ENCODE measurements at places on chromosomes 4 and X.
A peak's percentile ranks its signal among the peaks of the same experiment; 100 is the strongest.

GRCh38 chrX:74492720-74493201 lies 71.5 kb downstream of the SLC16A2 start:
- DNase-seq = no peak

DNA sequence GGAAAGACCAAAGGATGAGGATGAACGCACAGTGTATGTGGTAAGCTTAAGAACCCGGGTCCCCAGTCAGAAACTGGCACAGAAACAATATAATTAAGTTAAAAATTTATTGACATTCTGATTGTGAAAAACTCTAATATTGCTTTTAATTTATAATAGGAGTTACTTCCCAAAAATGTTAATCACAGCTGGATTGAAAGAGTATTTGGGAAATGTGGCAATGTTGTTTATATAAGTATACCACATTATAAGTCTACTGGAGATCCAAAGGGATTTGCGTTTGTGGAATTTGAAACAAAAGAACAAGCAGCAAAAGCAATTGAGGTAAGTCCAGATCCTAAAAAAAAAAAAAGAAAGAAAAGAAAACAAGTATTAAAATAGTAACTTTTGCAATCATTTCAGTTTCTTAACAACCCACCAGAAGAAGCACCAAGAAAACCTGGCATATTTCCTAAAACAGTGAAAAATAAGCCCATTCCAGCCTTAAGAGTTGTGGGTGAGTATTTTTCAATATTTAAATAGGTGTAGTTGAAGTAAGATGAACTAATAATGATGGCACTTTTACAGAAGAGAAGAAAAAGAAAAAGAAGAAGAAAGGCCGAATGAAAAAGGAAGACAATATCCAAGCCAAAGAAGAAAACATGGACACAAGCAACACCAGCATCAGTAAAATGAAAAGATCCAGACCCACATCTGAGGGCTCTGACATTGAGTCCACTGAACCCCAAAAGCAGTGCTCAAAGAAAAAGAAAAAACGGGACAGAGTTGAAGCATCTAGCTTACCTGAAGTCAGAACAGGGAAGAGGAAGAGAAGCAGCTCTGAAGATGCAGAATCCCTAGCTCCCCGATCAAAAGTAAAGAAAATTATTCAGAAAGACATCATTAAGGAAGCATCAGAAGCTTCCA lies 9.9 kb downstream of the LARP7 start:
- DNase-seq = no peak

- DNase-seq = no peak
These were observed 153.7 kb upstream of the BMP3 start for GRCh38 chr4:80876810-80877209.

- no peak for DNase-seq
These were observed 376.7 kb downstream of the GPM6A start for GRCh38 chr4:175435381-175435783.

DNA sequence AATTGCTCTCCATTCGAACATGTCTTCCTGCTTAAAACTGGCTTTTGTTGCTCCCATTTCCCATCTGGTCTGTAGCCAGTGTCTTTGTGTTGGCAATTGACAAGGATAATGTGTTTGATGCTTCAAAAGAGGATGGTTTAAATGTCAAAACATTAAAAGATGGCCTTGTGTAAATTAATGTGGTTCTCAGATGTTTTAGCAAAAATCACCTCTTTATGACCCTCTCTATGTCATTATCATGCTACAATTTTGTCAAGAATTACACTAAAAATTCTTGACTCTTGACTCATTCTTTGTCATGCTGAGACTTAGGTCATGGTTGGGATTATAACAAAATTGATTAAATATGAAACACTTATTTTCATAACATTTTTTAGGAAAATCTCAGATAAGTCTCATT lies 47.4 kb downstream of the TMEM131L start:
- no peak for DNase-seq

DNA sequence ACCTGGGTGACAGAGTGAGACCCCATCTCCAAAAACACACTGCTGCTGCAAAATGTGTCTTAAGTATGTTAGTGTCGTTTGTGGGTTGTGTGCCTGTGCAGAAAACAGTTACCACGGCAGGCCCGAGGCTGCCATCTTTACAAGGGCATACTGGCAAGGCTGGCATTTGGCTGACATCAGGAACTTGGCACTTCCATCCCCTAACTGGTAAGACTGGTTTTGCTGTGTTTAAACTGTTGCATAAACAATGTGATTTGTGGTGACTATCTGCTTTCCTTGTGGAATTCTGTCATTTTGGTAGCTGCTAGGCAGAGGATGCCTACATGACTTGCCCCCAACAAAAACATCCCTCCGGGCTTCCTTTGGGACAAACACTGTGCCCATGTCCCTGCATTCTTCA lies 12.3 kb downstream of the LRP2BP start:
- DNase-seq = no peak

DNA sequence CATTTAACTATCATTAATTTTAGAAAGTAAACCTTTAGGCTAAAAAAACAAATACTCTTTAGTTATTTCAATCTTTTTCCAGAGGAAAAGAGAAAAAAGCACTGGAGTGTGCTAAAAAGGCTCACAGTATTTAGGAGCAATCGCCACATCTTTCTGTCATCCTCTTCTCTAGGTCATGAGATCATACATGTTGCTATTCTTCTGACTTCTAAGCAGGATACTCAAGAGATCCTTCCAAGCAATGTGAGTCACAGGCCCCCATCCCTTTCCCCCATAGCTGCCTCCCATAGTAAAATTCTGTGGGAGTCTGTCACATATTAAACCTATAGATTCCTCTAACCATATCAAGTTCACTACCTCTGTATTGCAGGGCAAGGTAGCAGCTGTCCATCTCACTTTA lies 7.7 kb downstream of the EDNRA start:
- DNase-seq = peak; percentile 51
